Stimulated activated CD4-positive, alpha-beta T cell treated with anti-CD3 and anti-CD28 coated beads, Interleukin-1b, Interleukin-23, amount 100 ng/mL, for 48 hours (primary cell): ENCODE measurements at places on chromosomes 7 and 10.

- DNase-seq: no peak
Measured at GRCh38 chr7:123647106-123647730, 8.4 kb upstream of the LMOD2 start.

- no peak for DNase-seq
Measured at GRCh38 chr7:46669028-46669427, 748.0 kb upstream of the IGFBP3 start.

GRCh38 chr7:150959739-150960734, 18.1 kb downstream of the KCNH2 start:
- no peak for DNase-seq

- no peak for DNase-seq
Measured at GRCh38 chr7:138885383-138886147, 87.6 kb upstream of the ATP6V0A4 start.

- no peak for DNase-seq
Measured at GRCh38 chr10:124409696-124410095, 9.0 kb downstream of the OAT start.

GRCh38 chr7:127322351-127322750, 69.6 kb upstream of the GRM8 start:
- DNase-seq: peak; percentile 9

DNA sequence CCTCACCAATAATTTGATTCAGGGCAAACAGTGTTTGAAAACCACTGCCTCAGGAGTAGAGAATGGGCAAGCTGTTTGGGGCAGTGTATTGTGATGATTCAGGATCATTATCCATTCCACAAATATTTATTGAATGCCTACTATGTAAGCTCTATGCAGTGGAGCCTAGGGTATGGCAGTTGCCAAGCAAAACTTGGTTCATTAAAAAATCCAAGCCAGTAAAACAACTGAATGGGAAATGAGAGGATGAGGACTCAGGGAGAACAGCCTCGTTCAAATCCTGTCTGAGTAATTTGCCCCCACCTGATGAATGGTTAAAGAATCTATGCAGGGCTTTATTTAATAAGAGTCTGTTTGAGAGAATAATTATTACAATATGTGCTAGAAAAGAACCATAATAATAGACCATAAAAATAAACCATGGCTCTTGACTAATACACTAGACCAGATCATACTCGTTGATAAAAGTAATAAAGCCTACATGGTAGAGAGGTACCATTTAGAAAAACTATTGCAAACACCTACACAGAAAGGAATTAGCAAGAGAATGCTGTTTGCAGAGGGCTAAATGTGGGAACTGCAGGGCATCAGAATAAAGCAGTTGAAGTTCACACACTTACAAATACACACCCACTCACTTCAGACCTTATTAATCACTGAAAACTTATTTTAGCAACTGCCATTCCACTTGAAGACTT, 71.7 kb downstream of the CREB5 start:
- no peak for DNase-seq

GRCh38 chr7:3518546-3518945, 217.5 kb downstream of the SDK1 start:
- DNase-seq: no peak

DNA sequence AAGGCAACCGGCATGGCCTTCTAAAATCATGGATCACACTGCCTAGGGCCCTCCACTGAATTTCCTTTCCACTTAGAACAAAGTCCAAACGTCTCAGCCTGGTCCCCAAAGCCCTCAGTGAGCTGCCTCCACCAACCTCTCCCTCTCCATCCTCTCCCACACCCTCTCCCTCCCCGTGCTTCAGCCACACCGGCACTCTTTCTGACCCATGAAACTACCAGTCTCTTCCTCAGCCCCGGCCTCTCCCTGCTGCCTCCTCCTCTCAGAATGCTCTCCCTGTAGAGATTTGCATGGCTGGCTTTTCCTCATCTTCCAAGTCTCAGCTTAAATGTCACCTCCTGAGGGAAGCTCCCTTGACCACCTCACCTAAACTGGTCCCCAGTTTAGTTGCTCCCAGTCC, 219.0 kb upstream of the ZMIZ1 start:
- DNase-seq: no peak

DNA sequence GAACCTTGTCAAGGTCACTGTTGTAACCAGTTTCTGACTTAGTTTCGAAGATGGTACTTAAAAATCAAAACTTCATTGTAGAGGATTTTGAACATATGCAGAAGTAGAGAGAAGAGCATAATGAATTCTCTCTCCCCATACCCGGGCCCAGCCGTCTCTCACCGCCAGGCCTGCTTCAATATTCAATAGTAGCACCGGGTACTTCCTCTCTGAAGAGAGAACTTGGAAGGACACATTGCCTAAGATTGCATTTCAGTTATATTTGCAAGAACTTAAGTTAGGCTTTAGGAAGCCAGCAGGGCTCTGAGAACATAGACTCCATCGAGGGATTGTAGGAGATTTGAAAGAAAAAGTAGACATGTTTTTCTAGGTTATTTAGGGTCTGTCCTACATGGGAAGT, 19.1 kb downstream of the LMTK2 start:
- no peak for DNase-seq

DNA sequence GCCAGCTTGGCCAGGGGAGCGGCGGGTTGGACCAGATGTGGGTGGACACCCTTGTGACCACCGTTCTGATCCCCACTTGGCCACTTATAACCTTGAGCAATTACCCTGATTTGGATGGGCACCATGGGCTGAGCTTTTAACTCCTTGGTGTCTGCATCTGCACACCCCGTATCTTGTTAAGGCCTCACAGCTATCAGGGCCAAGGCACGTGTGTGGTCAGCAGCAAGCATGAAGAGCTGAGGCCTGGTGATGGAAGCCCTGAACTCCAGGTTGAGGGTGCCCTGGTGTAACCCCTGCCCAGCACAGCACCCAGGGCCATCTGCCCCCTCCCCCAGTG, 89.2 kb downstream of the ZMIZ1 start:
- DNase-seq: no peak

DNA sequence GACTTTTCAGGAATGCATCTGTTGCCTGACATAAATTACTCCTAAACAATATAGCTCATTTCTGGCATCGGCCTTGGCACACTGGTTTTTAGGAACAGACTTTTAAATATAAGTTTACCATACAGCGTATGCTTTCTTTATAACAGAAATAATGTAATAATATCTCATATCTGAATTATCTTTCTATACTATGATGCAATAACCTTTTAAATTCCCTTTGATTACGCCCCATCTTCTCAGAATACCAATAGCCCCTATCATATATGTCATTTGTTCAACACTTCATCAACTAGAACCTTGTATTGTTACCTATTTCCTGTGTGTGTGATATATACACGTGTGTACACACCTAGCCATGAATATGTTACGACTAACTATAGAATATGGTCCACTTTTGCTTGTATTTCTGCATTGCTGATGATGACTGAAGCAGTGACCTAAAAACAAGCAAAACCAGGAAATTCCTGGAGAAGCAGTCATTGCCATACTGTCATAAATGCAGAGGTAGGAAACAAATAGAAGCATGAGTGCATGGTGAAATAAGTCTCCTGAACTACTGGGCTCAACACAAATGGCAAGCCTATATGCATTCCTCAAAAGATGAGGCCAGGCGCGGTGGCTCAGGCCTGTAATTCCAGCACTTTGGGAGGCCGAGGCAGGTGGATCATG, 618.4 kb upstream of the NRP1 start:
- no peak for DNase-seq

- no peak for DNase-seq
Measured at GRCh38 chr10:65010845-65011244, 1489.6 kb downstream of the REEP3 start.

DNA sequence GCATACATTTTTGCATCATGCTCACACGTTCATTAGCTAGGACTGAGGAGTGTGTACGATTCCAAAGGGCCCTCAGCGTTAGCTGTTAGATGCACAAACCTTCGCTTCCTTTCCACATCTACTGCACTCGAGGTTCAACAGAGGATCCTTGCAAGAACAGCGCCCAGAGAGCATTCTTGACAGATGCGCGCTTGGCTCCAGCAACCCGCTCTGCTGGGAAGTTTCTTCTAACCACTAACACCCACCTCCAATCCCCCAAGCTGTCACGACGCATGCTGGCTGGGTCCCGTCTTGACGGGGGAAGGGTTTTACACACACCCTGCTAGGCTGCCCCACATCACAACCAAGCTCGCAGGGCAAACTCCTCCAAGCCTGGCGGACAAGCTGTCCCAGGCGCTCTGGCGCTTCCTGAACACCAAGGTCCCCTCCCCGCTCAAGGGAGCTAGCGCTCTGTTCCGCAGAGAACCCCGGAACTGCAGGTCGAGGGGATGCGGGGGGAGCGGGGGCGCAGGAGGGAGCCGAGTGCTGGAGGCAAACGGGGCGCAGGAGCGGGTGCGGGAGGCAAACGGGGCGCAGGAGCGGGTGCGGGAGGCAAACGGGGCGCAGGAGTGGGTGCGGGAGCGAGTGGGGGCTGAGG, 653 bp upstream of the ADRB1 start:
- no peak for DNase-seq

GRCh38 chr10:76255241-76255640, 823.8 kb downstream of the LRMDA start:
- DNase-seq: no peak

DNA sequence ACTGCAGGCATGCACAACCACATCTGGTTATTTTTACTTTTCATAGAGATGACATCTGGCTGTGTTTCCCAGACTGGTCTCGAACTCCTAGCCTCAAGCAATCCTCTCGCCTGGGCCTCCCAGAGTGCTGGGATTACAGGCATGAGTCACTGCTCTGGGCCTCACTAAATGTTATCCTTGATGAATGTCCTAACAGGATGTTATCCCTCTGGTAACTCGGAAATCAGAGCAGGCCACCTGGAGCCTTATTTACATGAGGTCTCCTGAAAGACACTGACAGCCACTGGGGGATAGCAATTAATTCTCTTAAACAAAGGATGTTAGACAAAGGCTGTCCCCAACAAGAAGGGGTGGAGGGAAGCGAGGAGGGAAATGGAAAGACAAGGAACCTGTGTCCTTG, 4.5 kb upstream of the ZNF438 start:
- DNase-seq: no peak

GRCh38 chr10:74875966-74876365, 49.6 kb downstream of the KAT6B start:
- no peak for DNase-seq

GRCh38 chr7:154598864-154599263, 404.1 kb downstream of the PAXIP1 start:
- no peak for DNase-seq

DNA sequence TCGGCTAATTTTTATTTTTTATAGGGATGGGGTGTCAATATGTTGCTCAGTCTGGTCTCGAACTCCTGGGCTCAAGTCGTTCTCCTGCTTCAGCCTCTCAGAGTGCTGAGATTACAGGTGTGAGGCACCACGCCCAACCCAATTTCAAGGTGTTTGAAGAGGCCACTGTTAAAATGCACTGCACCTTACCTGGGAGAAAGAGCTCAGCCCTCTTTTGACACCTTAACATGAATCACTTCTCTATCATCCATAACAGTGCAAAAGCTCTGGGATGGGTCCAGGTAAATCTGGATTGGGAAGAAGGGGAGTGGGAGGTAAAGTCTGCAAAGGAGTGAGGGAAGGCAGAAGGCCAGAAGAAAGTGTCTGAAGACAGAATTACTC, 557 bp upstream of the ZNF282 start:
- DNase-seq: no peak

DNA sequence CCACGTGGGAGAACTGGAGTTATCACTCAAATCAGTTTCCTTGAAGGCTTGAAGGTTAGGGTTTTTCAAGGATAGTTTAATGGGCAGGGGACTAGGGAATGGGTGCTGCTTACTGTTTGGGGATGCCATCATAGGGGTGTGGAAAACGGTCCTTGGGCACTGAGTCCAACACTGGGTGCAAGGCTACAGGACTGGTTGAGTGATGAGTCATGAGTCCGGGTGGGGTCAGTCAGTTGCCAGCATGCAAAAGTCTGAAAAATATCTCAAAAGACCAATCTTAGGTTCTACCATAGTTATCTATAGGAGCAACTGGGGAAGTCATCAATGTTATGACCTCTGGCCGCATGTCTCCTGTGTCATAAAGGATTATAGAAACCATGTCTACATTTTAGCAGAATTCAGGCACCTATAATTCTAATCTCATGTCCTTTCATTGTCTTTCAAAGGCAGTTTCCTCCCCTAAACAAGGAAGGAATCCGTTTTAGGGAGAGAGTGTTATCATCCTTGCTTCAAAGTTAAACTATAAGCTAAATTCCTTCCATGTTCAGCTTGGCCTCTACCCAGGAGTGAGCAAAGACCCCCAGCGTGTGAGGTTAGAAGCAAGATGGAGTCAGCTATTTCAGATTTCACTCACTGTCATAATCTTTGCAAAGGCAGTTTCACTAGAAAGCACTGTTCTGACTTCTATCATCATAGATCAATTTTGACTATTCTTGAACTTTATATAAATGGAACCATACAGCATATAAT, 94.5 kb downstream of the COL26A1 start:
- no peak for DNase-seq

GRCh38 chr10:45470098-45471012, 96.3 kb downstream of the ALOX5 start:
- DNase-seq: peak; percentile 47

- no peak for DNase-seq
Measured at GRCh38 chr10:12262278-12262981, 66.4 kb downstream of the CDC123 start.

- no peak for DNase-seq
Measured at GRCh38 chr7:29412912-29413311, 150.7 kb upstream of the PRR15 start.

DNA sequence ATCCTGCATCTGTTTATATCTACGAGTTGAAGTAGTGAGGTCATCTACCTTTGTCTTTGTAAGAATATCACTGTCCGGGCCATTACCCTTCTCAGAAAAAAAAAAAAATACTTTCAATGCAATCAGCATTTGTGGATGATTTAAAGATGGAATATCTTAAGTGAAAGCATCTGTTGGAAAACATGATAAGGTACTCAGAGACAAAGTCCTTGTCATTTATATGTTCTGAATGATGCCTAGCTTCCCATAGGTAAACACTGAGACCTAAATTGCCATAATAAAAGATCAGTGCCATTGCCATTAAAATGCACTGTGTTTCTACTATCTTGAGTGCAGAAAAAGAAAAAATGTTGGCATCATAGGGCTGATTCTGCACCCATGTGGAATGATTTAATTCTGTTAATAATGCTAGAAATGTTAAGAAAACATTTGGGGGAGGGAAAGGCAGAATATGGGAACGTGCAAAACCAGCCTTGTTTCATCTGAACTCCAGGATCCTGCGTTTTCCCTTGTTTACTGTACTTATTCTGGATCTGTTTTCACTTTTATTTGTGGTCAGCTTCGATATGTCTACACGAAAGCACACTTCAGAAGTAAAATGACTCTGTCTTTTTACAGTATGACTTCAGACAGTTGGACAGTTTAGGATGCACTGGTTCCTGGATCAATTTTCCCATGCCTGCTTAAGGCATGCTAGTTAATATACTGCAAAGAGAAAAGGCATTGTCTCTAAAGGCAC, 669.8 kb downstream of the SUGCT start:
- DNase-seq: no peak
